ENCODE measurements at places on chromosomes 2 and 18.

GRCh38 chr18:79770826-79771225 is 26.9 kb upstream of the KCNG2 start:
- no peak for DNase-seq

GRCh38 chr18:61595615-61596251 is 262.5 kb downstream of the CDH20 start:
- no peak for DNase-seq

DNA sequence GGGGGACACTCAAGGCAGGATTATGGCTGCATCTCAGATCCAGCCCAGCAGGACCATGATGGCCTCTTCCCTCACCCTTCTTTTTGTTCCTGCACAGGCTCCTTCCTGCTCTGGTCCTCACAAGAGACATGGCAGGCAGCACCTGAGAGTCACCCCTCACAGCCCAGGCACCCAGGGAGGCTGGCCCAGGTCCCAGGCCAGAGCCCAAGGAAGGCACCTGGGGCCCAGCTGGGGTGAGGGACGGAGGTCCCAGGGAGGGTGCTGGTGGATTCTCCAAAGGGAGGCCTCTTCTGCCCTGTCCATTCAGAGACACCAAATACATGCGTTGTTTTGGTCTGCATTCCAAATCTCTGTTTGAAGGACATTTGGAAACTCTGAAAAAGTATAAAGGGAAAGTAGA is 285.4 kb upstream of the HS6ST1 start:
- DNase-seq, result no peak

GRCh38 chr2:229633556-229633955 is 80.8 kb downstream of the DNER start:
- DNase-seq, result no peak

DNA sequence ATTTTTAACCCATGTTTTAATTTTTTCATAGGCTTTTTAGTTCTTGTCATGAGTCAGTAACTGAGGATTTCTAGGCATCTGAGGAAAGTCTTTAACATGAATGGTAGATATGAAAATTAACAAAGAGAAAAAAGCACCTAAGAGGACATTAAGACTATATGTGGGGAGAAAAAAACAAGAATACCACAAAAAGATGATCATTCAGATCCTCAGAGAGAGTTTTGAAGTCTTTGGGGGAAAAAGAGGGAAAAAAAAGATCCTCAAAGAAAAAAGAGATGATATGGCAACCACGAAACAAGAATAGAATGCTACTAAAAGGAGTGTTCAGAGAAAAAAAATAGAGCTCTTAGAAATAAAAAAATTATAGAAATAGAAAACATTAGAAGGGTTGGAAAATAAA is 8.1 kb downstream of the DRC1 start:
- DNase-seq, result no peak

Data from COR-L47 (cell line).